Activated naive CD4-positive, alpha-beta T cell (primary cell): ENCODE measurements at places on chromosomes 7 and 10.

DNA sequence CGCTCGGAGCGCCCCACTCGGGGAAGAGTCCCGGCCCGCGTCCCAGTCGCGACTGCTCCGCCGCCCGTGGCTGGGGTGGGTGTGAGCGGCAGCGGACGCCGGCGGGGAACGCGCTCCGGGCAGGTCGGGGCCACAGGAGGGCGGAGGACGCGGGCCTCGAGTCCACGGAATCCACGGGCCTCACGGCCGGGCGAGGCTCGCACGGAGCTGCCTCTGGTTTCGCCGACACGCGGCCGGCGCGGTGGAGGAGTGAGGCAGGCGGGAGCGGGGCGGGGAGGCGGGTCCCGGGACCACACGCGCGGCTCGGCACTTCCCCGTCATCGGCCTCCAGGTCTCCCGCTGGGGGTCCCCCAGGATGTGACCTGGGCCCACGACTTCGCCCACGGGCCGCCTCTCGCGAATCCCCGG lies 533 bp upstream of the NKX6-2 start:
- no peak for DNase-seq

GRCh38 chr10:47018026-47018735 lies 107.0 kb downstream of the PTPN20 start:
- DNase-seq: no peak

DNA sequence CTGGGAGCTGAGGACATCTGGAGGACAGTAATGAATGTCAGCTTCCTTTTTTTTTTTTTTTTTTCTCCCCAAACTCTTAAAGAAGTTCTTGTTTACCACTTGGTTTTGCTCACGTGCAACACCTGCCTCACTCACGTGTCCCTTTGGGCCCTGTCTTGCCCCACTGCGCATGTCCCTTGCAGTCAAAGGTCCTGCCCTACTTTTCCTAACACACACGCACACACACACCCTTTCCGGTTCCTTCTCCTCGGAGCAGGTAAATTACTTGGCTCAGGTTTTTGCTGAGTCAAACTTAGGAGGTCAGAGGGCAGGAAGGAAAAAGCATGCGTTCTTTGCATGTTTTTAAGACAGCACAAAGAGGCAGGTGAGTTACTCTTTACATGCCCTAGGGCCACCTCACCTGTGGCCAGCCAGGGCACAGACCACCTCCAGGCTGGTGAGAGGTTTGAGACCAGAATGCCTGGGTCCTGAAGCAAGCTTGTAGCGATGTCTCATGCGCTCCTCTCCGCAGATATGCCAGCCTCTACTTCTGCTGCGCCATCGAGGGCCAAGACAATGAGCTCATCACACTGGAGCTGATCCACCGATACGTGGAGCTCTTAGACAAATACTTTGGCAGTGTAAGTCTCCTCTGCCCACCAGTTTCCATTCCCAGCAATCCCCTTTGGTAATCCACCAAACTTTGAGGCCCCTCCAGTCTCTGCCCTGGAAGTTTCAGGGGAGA lies 2.8 kb downstream of the AP1S1 start:
- DNase-seq: no peak

DNA sequence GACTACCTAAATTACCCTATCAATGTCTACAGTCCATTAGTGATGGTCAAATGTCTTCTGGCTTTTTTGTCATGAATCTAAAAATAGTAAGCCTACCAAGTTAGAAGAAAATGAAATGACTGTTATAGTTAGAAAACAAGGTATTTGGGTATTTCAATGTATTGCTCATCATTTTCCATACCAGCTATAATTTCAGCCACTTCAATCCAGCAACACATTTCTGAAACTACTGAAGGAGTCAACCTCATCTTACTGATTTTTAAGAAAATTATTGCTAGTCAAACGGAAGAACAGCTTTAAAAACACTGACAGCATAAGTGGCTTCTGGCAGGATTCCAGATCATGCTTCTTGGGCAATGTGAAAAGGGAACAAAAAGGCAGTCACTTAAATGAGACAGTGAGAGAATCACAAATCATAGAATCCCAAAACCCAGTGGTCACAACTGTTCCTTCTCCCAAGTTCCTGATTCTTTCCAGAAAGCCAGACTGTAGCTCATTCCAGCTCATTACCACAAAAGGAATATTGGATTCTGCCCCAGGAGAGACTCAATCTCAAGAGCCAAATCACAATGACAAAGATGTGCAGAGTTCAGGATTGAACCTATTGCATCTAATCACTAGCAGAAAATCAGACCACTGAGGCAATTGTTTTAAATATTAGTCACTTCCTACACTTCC lies 61.2 kb upstream of the LRRN3 start:
- DNase-seq: no peak

DNA sequence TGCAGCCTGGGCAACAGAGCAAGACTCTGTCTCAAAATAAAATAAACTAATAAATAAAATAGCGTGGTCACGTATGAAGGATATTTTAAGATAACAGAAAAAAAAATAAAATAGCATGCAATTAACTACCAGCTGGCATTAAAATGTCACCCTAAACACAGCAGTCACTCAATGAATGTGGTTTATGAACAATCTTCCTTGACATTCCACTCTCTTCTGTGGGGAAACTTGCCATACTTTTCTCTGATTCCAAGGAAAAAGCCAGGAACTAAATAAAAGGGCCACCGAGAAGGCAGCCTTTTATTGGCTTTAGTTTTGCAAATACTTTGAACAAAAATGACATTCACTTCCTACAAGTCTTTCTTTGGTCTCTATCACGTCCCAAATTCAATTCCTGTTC lies 266.6 kb downstream of the PARD3 start:
- no peak for DNase-seq

- DNase-seq: no peak
Measured at GRCh38 chr7:15303357-15303756, 258.5 kb downstream of the AGMO start.

GRCh38 chr10:34177445-34177844 lies 637.7 kb downstream of the PARD3 start:
- DNase-seq: no peak

DNA sequence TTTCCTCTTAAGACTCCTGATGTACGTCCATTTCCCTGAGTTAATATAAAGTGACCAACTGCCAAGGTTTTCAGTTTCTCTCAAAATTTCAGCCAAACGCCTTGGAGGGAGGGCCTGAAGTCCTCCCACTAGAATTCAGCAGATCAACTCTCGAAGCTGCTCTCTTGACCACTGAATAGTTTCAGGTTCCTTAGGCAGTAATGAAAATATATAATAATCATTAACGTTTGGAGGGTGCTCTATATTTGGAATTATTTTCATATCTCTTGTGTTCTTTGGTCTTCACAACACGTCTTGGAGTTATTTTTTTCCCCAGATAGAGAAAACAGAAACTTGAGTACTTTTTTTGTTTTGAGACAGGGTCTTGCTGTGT lies 123.6 kb upstream of the SFMBT2 start:
- DNase-seq: no peak

DNA sequence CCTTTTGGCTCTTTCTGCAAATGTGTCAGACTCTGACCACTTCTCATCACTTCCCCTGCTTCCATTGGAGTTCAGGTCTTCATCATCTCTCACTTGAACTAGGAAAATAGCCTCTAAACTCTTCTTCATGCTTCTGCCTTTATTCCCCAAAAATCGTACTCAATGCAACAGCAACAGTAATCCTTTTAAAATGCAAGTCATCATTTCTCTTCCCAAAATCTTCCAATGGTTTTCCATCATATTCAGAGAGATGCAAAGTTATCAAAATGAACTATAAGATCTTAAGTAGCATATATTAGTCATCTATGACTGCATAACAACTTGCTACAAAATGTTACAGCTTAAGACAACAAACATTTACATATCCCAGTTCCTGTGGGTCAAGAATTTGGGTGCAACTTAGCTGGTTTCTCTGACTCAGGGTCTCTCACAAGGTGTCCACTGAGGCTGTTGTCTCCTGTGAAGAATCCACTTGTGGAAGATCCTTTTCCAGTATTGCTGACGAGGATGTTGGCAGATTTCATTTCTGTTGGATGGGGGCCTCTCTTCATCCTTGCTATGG lies 31.0 kb upstream of the ETV1 start:
- no peak for DNase-seq

GRCh38 chr7:100467638-100468373 lies 3.7 kb upstream of the SPACDR start:
- no peak for DNase-seq

GRCh38 chr10:17590969-17591645 lies 26.1 kb downstream of the HACD1 start:
- no peak for DNase-seq

- no peak for DNase-seq
Measured at GRCh38 chr7:139913021-139913844, 84.2 kb downstream of the TBXAS1 start.

GRCh38 chr10:27413831-27414348 lies 90.2 kb upstream of the RAB18 start:
- DNase-seq: no peak

- no peak for DNase-seq
Measured at GRCh38 chr7:116083796-116084195, 53.2 kb upstream of the TFEC start.

DNA sequence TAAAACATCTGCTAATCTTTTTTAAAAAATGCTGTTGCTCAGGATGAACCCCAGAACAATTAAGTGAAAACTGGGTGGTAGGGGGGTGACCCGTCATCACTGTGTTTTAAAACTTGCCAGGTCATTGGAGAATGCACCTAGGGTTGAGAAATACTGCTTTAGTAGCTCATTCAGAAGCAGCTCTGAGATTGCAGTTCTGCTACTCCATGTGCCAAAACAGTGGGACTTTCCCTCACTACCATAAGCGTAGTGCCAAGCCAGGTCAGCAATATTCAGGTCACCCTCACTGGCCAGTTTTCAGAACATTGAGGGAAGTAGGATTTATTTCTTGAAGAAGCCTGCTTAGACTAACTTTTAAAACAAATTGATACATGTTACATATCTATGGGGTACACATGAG lies 5.2 kb downstream of the STEAP2 start:
- DNase-seq: no peak

GRCh38 chr10:598415-599170 lies 90.9 kb downstream of the DIP2C start:
- DNase-seq: no peak

DNA sequence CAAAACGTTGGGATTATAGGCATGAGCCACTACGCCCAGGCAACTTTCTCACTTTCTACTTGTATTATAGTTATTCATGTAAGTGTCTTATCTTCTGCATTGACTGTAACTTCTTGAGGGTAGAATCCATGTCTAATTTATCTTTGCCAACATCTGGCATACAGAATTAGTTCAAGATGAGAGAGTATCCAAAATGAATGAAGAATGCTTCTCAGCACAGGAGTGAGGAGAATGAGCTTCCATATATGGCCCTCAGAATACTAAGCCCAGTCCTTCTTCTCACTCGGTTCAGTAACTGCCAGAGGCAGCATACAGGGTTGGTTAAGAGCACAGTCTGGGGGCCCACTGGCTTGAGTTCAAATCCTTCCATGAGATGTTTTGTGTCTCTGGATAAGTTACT lies 75.0 kb upstream of the LRRC17 start:
- DNase-seq: no peak

DNA sequence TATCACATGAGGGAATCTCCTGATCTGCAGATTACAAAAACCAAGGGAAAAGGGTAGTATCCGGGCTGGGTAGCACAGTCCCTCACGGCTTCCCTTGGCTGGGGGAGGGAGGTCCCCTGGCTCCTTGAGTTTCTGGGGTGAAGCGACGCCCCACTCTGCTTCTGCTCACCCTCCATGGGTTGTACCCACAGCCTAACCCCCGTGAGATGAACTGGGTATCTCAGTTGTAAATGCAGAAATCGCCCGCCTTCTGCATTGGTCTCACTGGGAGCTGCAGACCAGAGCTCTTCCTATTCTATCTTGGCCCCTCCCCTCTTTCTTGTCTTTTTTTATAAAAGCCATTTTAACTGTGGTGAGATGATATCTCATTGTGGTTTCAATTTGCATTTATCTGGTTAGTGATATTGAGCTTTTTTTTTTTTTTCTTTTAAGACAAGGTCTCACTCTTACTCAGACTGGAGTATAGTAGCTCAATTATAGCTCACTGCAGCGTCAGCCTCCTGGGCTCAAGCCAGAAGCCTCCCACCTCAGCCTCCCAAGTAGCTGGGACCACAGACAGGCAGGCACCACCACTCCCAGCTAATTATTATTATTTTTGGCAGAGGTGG lies 87.8 kb downstream of the ABCC2 start:
- DNase-seq: no peak

DNA sequence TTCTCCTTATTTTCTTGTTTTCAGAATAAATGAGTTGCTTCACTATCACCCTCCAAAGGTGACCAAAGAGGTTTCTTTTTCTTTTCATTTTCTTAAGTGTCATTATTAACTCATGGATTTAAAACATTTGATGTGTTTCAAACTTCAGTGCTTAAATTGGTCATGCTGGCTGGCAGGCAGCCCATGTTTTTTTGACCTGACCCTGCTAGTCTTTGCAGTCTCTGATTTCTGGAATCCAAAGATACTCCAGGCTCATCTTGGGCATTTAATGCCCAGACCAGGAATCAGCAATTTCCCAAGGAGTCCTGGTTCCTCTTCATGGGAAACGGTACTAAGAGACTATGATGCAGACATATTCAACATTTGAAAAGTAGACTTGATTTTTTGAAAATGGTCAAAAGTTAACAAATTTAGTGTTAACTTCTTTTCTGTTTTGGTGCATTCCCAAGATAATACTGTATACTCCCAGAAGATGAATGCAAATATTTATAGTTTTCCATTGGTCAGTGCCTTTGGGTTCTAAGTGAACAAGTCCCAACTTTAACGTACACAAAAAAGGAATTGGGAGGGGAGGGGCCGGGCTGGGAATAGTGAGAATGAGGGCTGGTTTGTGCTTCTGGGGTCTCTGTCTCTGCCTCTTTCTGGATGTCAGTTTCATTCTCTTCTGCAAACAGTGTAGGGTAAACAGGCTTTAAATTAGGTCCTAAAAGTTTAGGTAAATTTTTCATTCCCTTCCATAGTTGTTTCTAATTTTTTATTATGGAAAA lies 19.8 kb downstream of the NUB1 start:
- no peak for DNase-seq

DNA sequence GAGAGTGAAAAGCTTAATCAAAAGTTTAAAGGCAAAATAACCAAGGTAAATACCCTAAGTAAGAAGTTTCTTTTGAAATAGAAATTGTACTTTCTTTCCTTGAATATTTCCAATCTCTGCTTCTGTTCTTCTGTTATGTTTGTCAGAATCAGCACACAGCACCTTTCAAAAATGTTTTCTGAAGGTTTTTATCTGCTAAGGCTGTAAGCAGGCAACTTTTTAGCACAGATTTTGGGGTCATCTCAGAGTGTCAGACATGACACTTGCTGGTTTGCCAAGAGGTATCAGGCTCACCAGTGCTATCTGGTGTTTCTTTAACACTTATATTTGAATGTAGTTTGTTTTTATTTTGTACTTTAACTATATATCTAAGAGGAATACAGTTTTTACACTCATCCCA lies 94.2 kb downstream of the CDK6 start:
- DNase-seq: no peak

- no peak for DNase-seq
Measured at GRCh38 chr7:143258831-143259230, 4.4 kb upstream of the GSTK1 start.

- no peak for DNase-seq
Measured at GRCh38 chr7:131692131-131692960, 135.9 kb upstream of the PODXL start.

GRCh38 chr7:87234949-87235348 lies 15.4 kb upstream of the TMEM243 start:
- no peak for DNase-seq
